ENCODE measurements at places on chromosomes 5 and 9.

GRCh38 chr9:35563791-35564197 is 41.3 kb upstream of the TESK1 start:
- DNase-seq: no peak

- DNase-seq: no peak
Measured at GRCh38 chr5:85663708-85664031, 954.1 kb upstream of the COX7C start.

DNA sequence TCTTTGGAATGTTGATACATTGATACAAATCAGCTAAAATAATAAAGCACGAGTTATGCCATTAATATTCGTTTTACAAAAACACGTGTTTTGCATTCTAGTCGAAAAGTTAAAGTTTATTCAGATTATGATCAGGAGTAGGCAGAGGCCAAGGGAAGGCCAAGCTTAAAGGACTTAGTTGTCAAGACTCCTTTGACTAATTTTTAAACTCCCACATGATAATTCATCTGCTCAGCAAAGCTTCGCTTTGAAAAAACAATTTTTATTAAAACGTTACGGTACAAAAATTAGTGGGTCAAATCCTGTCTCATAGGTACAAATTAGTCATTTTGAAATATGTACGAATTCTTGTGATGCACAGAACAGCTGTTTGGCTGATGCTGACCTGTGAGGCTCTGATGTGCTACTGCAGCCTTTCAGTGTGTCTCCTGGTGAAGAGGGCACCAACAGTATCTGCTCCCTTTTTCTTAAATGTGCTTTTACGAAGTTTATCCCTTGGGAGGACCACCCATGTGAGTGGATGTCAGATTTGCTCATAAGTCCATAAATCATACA is 23.0 kb upstream of the NR3C1 start:
- DNase-seq: no peak

DNA sequence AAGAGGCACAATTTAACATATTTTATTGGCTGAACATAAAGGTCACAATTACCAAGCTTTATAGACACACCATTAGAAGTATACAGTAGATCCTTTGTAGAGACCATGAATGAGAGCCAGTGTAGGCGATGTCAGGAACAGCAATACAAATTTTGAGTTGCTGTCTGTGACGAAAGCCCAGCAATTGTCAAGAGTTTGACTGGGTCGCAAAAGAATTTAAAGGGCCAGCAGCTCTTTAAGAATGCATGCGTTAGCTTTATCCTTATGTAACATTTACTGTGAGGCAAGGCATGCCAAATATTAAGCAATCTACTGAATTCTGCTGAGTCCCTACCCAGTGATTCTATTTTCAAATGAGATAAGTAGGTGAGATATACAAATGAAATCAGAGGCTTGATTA is 236.9 kb downstream of the ARRDC3 start:
- no peak for DNase-seq

DNA sequence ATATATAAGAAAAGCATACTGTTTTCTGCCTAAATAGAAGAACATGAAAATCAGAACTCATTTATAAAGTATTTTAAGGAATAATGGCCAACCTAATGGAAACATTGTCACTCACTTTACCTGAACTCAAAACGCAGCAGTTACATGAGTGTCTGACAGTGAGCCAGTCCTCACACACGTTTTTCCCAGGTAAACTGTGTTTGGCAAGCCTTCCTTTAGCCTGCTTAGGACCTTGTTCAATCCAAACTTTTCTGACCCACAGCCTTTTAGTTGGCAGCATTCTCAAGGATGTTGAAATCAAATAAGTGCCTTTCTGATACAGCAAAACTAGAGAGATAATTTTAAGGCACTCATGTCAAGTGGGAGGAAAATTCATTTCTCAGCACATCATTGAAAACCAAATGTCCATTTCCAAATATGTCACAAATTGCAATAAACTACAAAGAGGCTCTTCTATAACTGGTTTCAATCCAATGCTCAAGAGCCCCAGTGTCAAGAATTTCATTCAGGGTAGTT is 83.5 kb upstream of the SPDL1 start:
- no peak for DNase-seq

GRCh38 chr5:54761213-54761701 is 224.1 kb downstream of the ESM1 start:
- no peak for DNase-seq

GRCh38 chr5:155983954-155984353 is 343.0 kb upstream of the SGCD start:
- DNase-seq: no peak

DNA sequence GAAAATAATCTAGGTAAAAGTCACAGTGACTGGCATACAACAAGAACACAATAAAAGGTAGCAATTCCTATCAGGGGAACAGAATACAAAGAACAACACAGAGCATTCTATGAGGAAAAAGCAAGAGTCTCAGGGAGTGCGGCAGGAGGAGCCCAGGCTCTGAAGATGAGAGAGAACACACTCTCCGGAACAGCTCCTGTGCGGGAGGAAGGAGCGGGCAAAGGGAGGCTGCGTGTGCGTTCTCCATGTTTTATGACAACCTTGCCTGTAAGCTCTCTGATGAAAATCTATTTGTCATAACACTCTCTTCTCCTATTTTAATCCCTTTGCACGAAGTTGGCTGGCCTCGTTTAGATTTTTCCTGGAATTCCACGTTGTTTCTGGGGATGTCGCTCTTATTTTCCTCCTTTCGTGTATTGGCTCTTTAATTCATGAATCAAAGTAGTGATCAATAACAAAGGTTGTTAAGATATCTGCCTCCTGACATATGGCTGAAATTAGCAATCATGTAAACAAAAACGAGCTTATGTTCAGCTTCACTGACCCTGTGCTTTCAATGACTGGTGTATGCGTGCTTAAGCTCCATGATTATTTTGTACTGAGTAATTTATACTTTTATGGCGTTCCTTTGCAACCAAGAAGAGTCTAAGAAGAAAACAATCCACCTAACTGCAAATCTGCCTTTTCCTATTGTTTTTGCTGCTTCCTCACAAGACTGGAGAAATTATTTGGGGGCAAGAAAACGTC is 109.5 kb downstream of the MYO10 start:
- DNase-seq: no peak

DNA sequence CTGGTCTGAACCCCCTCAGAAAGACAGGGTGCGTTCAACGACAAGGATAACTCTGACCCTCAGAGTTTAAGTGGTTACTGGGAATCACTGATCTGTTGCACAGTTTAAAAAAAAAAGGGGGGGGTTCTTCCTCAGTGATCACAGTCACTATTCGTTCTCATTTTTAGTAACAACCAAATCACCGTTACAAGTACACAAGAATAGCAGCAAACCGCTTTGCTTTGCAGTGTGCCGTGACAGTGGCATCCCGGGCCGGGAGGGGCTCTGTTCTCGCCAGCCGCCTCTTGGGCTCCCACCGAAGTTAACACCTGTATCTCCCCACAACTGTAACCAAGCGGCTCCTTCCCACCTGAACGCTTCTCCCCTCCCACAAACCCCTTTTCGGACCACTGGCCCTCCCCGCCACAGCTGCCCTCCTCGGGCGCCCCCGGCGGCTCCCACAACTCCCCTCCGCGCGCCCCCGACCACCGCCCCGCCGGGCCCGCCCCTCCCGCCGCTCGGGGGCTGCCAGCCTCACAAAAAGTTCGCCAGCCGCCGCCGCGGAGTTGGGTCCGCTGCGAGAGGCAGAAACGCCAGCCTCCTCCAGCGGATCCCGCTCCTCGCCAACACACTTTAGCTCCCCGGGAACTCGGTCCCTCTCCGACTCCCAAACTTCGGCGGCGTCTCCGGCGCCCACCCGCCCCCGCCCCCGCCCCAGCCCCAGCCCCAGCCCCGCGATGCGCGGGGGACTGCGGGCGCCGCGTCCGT is 1.2 kb downstream of the SSBP2 start:
- DNase-seq: peak; percentile 26

- DNase-seq: no peak
Measured at GRCh38 chr5:34564710-34565235, 91.4 kb upstream of the RAI14 start.

- no peak for DNase-seq
Measured at GRCh38 chr5:149040421-149040820, 22.4 kb downstream of the SH3TC2 start.

- DNase-seq: no peak
Measured at GRCh38 chr9:130173666-130173983, 1.4 kb downstream of the NCS1 start.

DNA sequence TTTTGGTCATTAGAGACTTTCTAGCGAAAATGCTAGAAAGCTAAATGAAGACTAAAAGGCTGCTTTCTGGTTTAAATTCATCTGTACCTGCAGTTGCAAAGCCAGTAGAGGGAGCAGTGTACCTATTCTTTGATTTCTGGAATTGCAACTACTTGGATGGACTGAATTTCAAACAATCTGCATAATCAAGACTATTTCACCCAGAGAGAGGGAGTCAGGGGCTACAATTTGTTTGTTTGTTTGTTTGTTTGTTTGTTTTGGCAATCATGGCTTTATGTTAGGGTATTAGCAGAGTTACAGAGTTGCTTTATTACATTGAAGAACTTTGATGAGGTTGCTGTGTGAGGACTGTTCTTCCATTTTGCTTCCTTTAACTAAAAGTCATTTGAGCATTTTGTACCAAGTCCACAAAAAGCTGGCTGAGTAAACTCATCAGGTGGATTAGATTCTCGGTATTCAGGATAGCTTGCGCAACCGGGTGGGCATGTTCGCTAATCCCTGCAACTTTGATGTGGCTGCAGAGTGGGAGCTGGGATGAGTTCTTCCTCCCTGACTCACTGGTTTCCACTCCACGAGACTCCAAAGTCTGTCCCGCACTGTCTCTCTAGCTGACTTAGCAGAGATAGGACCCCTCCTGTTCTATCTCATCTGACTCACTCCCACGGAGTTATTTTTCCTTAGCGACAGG is 80.0 kb upstream of the TUT7 start:
- DNase-seq: no peak

DNA sequence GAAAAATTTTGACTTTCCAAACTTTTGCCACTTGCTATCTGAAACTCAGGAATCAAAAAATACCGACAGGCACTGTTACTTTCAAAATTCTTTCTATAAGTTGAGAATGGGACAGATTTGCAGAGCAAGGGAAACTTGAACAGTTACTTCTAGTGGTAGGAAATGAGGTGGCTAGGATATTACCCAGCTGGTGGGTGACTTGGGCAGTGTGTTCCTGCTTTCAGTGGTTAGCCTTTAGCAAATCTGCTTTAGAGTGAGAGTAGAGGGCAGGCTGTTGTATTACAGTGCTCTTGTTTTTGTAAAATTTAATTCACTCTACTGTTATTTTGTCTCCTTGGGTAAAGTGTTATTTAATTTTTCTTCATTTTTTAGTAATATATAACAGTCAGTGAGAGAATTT is 40.2 kb upstream of the ROPN1L start:
- no peak for DNase-seq

DNA sequence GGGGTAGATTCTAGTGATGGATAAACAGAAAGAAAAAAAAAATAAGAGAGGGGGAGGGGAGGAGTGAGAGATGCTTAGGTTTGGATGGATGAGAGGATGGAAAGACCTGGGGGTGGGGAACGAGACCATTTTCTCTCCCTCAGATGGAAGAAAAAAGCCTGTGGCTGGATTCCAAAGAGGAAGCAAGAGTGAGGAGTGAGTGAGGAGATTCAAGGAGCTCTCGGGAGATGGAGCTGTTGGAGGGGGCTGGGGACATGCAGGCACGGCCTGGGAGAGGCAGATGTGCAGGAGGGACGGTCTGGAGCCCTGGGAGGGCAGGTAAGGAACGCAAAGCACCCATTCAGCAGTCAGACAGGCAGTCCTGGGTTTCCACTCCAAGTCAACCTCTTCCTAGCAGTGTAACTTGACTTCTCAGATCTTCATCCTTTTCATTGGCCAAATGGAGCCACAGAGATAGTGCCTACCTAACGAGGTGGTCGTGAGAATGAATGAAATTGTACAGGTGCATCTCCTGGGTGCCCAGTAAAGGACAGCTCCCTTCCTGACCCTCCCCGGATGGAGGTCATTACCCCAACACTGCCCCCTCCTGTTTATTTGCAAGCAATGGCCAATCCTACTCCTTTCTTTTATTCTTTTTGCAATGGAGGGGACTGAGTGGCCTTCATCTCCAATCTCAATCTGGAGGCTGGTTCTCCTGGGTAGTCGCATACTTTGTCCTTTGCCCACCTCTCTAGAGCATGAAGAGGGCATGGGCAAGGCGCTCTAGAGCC is 52.2 kb downstream of the PCDH1 start:
- DNase-seq: no peak

DNA sequence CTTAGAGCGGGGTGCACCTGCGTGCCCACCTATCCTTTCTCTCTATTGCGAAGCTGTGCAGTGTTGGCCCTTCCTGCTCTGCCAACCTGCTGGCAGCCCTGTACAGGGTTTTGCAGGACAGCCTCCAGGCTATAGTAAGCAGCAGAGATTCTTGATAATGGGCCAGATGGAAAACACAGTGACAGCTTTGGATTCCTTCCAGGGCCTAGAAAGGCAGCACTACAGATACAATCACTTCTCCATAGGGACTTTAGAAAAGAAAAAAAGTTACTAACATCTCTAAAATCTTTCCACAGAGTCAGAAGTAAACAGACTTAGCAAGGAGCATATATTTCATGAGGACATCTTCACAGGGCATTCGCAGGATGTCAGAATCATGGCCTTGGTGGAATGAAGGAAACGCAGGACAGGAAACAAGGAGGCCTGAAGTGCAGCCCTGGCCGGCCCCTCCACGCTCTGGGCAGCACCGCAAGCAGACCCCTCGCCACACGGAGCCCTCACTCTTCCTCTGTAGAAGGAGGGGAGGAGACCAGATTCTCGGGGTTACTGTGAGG is 172.1 kb upstream of the GAS1 start:
- DNase-seq: no peak

DNA sequence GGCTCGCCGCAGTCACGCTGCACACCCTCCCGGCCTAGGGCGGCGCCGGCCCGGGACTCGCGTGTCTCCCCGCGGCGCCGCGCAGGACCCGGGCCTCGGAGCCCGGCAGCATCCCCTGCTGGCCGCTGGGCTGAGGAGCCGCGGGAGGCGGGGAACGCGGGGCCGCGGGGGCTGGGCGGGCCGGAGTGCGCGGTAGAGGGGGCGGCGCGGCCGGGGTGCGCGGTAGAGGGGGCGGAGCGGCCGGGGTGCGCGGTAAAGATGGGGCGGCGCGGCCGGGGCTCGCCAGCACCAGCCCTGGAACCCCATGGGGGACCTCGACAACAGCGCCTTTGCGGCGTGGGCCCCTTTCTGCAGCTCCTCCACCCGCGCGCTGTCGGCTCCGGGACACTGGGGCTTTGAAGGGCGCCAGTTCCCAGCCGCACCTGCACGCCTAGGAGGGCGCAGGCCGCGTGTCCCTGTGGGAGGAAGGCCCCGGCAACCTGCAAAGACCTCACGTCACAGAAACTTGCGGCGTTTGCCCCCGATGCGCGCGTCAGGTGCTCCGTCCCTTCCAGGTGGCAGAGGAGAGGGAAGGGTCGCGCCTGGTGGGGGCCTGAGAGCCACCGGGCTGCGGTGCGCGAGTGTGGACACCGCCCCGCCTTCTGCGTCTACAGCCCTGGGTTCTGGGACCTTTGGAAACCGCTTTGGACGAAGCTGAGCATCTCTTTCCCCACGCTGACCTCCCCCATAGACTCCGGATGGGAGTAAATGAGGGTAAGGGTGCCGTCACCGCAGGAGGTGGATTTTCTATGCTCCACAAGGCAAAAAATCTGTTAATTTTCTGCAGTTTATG is 49.6 kb downstream of the NSUN2 start:
- DNase-seq: no peak
